ENCODE measurements at places on chromosomes 12 and 14.

- DNase-seq: no peak
These were observed 18.1 kb upstream of the IGF1 start for GRCh38 chr12:102498471-102498870.

DNA sequence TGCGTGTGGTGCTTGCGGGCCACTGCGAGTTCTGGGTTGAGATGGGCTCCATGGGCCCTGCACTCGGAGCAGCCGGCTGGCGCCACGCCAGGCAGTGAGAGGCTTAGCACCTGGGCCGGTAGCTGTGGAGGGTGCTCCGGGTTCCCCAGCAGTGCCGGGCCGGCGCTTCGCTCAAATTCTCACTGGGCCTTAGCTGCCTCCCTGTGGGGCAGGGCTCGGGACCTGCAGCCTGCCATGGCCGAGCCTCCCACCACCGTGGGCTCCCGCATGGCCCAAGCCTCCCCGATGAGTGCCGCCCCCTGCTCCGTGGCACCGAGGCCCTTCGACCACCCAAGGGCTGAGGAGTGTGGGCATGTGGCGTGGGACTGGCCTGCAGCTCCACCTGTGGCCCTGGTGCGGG lies 375.7 kb downstream of the NELL2 start:
- DNase-seq: no peak

DNA sequence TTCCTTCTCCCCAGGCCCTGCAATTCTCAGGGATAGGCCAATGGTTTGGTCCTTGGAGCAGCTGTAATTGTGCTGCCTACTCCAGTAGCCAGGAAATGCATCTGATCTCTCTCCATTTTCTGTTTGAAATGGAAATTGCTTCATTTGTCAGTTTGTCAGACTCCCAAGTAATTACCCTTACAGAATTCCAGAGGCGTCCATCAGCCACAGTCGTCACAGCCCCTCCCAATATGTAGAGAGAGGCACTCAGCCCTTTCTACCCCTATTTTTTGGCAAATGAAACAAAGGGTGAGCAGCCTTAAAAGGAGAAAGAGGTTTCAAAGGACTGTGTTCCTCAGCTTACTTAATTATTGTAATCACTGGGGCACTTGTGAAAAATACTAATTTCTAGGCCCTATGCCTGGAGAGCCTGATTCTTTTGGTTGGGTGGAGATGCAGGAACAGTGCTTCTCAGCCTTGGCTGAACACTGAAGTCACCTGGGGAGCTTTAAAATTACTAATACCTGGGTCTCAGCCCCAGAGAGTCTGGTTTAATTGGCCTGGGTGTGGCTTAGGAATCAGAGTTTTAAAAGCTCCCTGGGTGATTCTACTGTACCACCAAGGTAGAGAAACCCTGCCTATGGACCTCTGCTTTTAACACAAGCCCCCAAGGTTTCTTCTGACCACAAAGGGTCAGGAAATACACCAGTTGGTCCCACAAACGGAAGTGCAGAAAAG lies 190.0 kb downstream of the EMP1 start:
- DNase-seq: no peak

- no peak for DNase-seq
These were observed 1220.9 kb downstream of the GALC start for GRCh38 chr14:86772075-86772474.

GRCh38 chr12:113973109-113973904 lies 7.2 kb upstream of the RBM19 start:
- DNase-seq: no peak

GRCh38 chr12:130083002-130083401 lies 79.3 kb upstream of the FZD10 start:
- DNase-seq: no peak

DNA sequence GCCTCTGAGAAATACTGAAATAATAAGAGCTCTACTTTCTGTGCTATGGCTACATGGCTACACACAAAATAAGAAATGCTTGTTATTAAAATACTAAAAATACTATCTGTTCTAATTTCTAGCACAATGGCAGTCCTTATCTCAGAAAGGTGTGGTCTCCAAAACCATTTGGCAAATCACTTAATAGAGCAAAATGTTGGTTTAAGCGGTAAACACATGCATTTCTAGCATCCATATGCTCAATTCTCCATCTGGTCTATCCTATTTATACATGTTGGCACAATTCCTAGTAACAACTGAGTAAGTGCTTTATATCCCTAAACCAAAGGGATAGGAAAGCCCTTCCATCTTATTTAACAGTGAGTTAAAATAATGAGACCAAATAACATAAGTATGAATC lies 107.0 kb downstream of the PAPLN start:
- DNase-seq: no peak

DNA sequence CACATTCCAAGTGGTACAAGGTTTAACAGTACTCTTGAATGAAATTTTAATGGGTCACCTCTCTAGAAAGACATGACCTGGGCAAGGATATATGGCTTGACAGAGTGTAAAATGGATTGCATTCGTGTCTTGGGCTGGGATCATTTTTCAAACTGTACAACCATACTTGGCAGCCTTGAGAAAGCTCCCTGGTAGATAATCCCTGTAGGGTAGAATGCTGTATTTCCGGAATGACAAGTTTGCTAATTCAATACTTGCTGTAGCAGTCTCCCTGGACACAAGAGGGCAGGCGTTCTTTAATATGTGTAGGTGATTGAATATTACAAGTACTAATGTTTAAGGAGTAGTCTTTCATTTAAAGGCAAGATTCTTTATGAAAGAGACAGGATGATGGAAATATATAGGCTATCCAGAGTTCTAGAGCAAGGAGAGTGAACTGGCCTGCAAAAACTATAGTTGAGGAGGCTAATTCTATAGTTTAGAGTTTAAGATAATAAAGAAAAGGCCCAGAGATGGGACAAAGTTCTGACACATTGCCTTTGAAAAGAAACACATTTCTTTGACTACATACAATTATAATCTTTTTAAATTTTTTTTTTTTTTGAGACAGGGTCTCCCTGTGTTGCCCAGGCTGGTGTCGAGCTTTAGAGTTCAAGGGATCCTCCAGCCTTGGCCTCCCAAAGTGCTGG lies 53.4 kb downstream of the PLBD1 start:
- no peak for DNase-seq

DNA sequence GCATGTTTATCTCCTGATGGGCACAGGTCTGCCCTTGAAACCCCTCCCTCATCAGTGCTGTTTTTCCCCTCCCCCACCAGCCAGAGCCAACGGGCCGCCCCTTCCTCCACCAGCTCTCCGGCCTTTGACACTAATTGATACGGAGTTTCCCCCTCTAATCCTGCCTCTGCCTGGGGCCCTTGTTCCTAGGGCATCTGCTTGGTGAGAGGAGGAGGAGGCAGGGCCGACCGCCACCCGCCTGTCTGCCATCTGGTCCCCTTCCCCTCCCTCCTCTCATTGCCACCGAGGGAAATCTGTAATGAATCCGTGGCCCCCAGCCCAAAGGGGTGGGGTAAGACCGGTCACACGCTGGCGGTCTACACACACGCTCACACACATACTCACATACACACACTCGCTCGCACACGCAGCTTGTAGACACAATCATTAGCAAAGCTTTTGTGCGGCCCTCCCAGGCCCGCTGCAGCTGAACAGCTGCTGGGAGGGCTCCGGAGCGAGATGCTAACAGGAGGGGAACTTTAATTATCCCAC lies 27.4 kb downstream of the SRRM4 start:
- no peak for DNase-seq
